HFF-Myc (cell line): ENCODE measurements at places on chromosomes 6 and 20.

DNA sequence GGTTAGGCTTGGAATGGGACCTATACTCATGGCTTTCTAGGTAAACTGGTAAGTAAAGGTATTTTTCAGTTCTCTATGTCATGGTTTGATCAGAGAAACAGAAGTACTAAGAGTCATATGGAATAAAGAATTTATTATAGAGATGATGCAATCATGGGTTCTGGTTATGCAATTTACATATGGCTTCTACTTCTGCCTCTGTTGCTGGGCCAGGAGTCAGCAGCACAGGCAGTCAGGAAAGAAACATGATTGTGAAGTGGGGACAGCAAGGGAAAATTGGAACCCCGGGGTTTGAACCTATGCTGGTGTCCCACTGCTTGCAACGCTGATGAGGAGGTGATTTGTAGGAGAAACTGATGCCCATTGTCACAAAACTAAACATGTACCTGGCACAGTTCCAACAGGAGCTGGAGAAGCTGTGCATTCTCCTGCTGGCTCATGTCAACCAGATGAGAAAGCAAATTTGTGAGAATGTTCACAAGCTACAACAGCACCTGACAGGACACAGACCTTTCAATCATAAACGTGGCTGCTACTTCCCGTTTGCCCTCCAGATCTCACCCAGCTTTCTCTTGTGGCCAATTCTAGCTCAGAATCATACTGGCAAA lies 887.1 kb downstream of the TFAP2A start:
- DNase-seq = no peak

GRCh38 chr6:4017834-4018170 lies 61.1 kb downstream of the FAM217A start:
- DNase-seq = no peak

GRCh38 chr6:166768761-166769160 lies 141.7 kb upstream of the RPS6KA2 start:
- no peak for DNase-seq

GRCh38 chr20:19918965-19919329 lies 98.2 kb upstream of the NAA20 start:
- DNase-seq = peak; percentile 26

GRCh38 chr6:21937466-21937865 lies 343.9 kb downstream of the SOX4 start:
- no peak for DNase-seq

GRCh38 chr6:55868771-55869479 lies 6.5 kb downstream of the BMP5 start:
- no peak for DNase-seq

DNA sequence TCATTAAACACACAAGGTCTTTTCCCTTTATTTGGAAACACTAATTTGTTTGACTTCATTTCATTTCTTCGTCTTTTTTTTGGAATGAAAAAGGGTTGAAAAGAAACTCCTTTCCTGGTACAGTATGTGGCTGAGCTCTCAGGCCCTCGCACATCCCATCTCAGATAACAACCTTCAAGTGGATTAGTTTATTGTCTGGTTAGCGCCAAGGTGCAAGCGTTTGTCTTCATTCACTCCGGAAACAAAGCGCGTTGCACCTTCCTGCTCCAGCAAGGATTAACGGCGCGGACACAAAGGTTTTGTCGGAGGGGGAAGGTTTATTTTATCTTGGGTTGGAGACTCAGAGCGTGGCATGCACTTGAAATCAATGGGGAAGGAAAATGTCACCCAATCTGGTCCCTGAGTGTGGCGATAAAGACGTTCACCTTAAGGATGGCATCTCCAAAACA lies 5.3 kb upstream of the NKX2-2 start:
- no peak for DNase-seq

DNA sequence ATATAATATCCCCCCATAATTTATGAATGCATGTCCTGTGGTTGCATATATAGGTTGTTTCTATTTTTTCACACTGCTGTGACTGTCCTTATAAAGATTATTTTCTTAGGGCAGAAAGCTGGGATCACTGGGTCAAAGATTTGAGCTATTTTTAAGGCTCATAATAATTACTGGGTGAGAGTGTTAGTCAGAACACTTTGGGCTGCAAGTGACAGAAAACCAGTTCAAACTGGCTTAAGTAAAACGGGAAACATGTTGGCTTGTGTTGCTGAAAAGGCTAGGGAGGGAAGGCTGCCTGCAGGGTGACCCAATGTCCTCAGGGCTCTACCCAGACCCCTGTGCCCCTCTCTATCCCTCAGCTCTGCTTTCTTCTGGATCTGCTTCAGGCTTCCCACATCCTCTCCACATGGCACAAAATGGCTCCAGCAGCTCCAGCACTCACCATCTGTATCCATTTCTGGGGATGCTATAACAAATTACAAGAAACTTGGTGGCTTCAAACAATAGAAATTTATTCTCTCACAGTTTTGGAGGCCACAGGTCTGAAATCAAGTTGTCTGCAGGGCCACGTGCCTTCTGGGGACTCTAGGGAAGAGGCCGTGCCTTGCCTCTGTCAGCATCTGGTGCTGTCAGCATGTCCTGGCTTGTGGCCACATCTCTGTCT lies 33.1 kb upstream of the MLN start:
- no peak for DNase-seq

DNA sequence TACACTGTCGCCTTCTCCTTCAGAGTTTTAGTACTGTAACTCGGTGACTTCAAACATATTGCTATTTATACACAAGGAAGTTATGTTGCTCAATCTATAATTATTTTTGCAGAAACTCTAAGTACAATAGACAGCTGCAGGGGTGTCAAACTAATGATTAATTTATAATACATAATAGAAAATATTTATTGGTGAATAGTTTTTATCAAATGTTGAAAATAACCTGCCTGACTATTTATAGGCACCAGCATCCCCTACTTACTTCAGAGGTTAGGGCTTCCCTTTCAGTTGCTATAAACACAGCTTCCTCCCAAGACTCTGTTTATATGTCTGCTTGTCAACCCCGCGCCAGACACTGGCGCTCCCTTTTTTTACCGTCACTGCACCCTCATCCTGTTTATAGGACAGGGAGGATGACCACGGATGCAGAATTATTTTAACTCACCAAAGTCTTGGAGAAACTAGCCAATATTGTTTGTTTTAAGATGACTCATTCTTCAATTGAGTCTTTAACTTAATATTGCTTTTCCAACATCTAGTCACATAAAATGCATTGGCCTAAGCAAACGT lies 225.0 kb downstream of the ALDH8A1 start:
- peak; percentile 54 for DNase-seq

DNA sequence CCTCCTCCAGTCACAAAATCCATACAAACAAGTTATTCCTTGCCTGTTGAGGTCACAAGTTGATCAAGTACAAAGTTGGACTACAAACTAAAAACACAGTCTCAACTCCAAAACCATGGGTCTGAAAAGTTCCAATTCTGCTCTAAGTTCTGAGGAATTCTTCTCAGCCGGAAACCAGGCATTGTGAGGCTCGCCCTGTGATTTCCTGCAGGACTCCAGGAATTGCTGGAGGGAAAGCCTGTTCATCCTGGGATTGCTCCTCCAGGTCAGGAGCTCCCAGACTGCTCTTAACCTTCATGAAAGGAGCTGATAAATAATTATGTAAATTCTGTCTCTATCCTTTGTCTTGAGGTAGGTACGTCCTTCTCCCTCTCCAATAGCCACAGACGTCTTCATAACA lies 8.5 kb downstream of the TRAM2 start:
- DNase-seq = no peak

GRCh38 chr6:54267798-54268197 lies 40.4 kb upstream of the TINAG start:
- DNase-seq = no peak

- no peak for DNase-seq
Observed at GRCh38 chr6:127053032-127053874, 65.2 kb upstream of the RSPO3 start.

GRCh38 chr6:125232466-125232865 lies 69.3 kb downstream of the HDDC2 start:
- no peak for DNase-seq
